ENCODE measurements at places on chromosomes 3 and 15.

DNA sequence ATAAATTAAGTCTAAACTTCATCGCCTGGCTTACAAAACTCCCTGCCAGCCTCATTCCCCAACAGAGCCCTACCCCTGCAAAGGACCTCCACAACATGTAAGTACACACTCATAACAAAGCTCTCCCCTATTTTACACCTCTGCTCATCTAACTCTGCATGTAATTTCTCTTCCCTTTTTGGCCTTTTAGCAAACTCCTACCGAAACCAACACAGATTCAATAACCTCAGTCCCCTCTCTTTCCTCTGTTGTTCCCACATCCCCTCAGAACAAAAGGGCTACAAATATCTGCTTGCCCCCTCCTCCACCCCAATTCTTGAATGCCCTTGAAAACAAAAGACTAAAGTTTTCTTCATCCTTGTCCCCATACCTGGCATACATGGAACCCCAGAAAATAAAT lies 662 bp downstream of the UBL7 start:
- no peak for DNase-seq

GRCh38 chr3:142105991-142106390 lies 43.4 kb downstream of the TFDP2 start:
- no peak for DNase-seq

DNA sequence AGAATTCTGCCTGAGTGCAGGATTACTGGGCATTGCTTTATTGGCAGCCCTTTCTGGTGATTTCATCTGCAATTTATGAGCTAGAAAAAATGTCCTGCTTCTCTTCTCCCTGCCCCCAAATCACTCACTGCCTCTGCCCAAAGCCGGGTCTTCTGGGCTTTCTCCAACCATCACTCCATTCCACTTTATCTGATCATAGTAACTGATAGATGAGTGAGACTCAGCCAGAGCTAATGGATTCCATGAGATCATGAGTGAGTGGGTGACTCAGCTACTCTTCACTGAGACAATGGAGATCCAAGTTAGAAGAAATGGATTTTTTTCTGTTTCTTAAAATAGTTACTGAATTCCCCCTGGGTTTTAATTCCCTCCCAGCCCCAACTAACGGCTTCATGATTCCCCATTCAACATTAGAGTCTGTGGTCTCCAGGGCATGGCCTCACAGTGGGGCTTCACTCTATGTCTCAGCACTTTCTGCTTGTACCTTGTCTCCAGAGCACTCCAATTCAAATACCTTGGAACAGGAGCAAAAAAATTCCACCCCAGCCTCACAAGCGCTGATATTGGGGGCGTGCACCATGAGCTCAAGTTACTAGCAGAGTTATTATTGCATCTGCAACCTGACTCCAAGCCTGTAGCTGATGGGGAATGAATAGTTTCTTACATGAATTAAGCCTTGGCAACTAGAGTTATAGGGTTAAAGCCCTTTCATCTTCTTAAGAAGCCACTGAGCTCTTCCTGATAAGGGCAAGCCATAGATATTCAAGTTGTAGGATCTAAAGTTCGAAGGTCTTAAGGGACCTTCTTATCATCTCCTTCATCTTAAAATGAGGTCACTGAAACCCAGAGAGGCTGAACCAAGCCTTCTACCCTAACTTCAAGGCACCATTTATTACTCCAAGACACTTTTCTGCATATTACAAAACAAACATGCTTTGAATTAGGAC lies 85.9 kb downstream of the AGBL1 start:
- no peak for DNase-seq

- DNase-seq: no peak
These were observed 180.3 kb upstream of the ROBO2 start for GRCh38 chr3:76859596-76859995.

- no peak for DNase-seq
These were observed 81.1 kb upstream of the VGLL4 start for GRCh38 chr3:11724615-11725339.
